ENCODE measurements at places on chromosomes 3 and 15. TPM values are rescaled to one million over a fixed set of nuclear protein-coding genes. Genes with fewer than 3 reads are reported as not detected.

The OGG1 gene
- total RNA-seq: 13.2 TPM

The TGM4 gene
- not detected for total RNA-seq

The ZNF860 gene
- 0.85 TPM for total RNA-seq

The RAF1 gene
- total RNA-seq: 78.4 TPM

The RTP4 gene
- total RNA-seq: 0.58 TPM

The AHSG gene
- total RNA-seq: not detected

The CNOT10 gene
- total RNA-seq: 23.4 TPM

The PLA1A gene
- total RNA-seq: not detected

The ZMAT3 gene
- total RNA-seq: 41.7 TPM

The ADAMTS7 gene
- 12.8 TPM for total RNA-seq

The GOLGA8T gene
- 0.28 TPM for total RNA-seq

The LRRN1 gene
- under 0.01 TPM for total RNA-seq

The POLR2M gene
- total RNA-seq: 319 TPM

The SPINT1 gene
- total RNA-seq: 0.28 TPM

The LMAN1L gene
- total RNA-seq: not detected

The CNTN4 gene
- not detected for total RNA-seq

The WDR49 gene
- under 0.01 TPM for total RNA-seq

The MORC1 gene
- total RNA-seq: not detected

The KBTBD12 gene
- total RNA-seq: not detected

The TMEM45A gene
- total RNA-seq: 74.8 TPM

The CALML4 gene
- total RNA-seq: 0.85 TPM

The CA12 gene
- 195 TPM for total RNA-seq

The GUCA1C gene
- total RNA-seq: not detected

The GABRB3 gene
- 0.28 TPM for total RNA-seq

The HIGD2B gene
- total RNA-seq: not detected

The CRYGS gene
- 0.77 TPM for total RNA-seq

The SIDT1 gene
- 0.28 TPM for total RNA-seq

The GOLGA6L9 gene
- total RNA-seq: 0.77 TPM

The VIPR1 gene
- 7.7 TPM for total RNA-seq

The SPINK8 gene
- total RNA-seq: not detected

The CCDC54 gene
- not detected for total RNA-seq

The PLD1 gene
- total RNA-seq: 28.8 TPM

The UBA7 gene
- total RNA-seq: 24.7 TPM

The UCN2 gene
- total RNA-seq: 0.85 TPM

The ITPKA gene
- 0.28 TPM for total RNA-seq

The XCR1 gene
- total RNA-seq: not detected

The C2CD4A gene
- total RNA-seq: 0.28 TPM

The MITF gene
- total RNA-seq: 8.5 TPM

The ZPLD1 gene
- total RNA-seq: 0.19 TPM

The KNG1 gene
- total RNA-seq: not detected

The SLC6A20 gene
- not detected for total RNA-seq

The CPN2 gene
- total RNA-seq: not detected

The FBXO40 gene
- not detected for total RNA-seq

The SMAD6 gene
- 24.0 TPM for total RNA-seq

The EPHA3 gene
- 10.1 TPM for total RNA-seq

The PP2D1 gene
- not detected for total RNA-seq

The MCF2L2 gene
- total RNA-seq: 0.56 TPM

The PRRT3 gene
- total RNA-seq: 1.2 TPM

The RETNLB gene
- total RNA-seq: not detected

The TPRA1 gene
- total RNA-seq: 35.7 TPM

The SELENOT gene
- 294 TPM for total RNA-seq

The PHLDB2 gene
- total RNA-seq: 61.3 TPM

The RLBP1 gene
- not detected for total RNA-seq

The TPRG1 gene
- 0.56 TPM for total RNA-seq

The TMC3 gene
- total RNA-seq: 3.9 TPM

The IQCF5 gene
- total RNA-seq: not detected

The PLSCR5 gene
- not detected for total RNA-seq

The HACD2 gene
- total RNA-seq: 33.4 TPM

Data from regular cardiac myocyte (primary cell).